ENCODE measurements at places on chromosomes 13 and 19.

- DNase-seq, result peak; percentile 97
Measured at GRCh38 chr13:30743319-30744055, 8.1 kb downstream of the ALOX5AP start.

GRCh38 chr19:2668175-2668763 is 34.2 kb downstream of the GNG7 start:
- DNase-seq, result no peak

- peak; percentile 28 for DNase-seq
Measured at GRCh38 chr13:65378943-65379519, 1851.1 kb downstream of the PCDH9 start.

DNA sequence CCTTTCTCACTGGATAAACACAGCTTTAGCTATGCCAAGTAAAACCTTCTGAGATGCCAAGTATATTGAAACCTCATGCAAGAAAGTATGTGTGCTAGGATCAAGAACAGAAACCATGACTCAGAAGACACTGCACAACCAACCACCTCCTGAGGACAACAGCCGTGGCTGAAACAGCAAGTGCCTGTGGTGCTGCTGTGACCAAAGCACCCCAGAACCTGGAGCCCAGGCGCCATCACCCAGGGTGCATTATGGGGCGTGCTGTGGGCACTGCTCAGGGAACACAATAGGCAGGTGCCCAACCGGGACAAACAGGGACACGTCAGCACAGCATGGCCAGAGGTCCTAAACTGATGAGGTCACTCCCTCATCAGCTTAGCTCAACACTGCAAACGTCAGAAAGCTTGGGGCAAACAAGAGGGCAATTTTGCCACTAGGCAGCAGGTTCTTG is 101.3 kb upstream of the SLC15A1 start:
- DNase-seq, result peak; percentile 53

GRCh38 chr13:106052200-106052767 is 483.2 kb downstream of the EFNB2 start:
- DNase-seq, result no peak

GRCh38 chr13:81686877-81687276 is 1346.0 kb upstream of the SPRY2 start:
- no peak for DNase-seq

GRCh38 chr19:3701200-3701599 is 932 bp upstream of the PIP5K1C start:
- DNase-seq, result no peak

- peak; percentile 21 for DNase-seq
Measured at GRCh38 chr19:2702170-2703076, at the start of gene GNG7. GNG7 (minus strand) TSS chr19:2702694; CDS start chr19:2520688, 182,006 bp downstream.

DNA sequence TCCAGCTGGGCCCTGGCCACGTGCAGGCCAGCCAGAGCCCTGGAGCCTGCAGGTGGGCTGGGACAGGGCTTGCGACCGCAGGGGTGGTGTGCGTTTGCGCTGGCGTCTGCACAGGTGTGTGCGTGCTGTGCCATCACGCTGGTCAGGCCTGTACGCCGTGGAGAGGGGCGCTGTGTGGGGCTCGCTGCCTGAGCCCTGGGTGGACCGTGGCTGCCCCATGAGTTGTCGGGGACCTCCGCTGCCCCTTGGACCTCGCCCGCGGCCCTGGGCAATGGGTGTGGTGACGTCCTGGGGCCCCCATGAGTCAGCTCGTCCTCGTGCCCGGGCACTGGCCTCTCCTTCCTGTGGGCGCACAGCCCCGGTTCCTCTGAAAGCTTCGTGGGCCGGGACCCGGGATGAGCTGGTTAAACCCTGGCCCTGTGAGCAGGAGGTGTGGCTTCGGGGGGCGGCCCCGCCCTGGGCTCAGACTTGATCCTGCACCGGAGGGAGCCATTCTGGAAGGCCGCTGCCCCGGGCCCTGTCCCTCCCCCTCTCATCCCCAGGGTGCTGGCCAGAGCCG is 6.8 kb downstream of the CSNK1G2 start:
- DNase-seq, result no peak

DNA sequence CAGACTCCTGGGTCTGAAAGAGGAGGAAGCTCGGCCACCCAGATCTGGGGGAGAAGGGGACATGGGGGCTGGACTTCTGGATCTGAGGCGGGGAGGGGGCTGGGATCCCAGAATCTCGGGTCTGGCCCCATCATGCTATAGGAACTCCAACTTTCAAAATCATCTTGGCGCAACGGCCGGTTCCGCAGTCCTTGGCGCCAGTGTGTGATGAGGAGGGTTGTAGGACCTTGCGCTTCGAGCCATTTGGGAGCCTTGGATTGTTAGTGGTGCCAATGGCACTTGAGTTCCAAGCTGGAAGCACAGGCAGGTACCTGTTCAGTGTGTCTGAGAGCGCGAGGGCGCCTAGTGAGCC is 324 bp downstream of the RUVBL2 start:
- DNase-seq, result no peak

DNA sequence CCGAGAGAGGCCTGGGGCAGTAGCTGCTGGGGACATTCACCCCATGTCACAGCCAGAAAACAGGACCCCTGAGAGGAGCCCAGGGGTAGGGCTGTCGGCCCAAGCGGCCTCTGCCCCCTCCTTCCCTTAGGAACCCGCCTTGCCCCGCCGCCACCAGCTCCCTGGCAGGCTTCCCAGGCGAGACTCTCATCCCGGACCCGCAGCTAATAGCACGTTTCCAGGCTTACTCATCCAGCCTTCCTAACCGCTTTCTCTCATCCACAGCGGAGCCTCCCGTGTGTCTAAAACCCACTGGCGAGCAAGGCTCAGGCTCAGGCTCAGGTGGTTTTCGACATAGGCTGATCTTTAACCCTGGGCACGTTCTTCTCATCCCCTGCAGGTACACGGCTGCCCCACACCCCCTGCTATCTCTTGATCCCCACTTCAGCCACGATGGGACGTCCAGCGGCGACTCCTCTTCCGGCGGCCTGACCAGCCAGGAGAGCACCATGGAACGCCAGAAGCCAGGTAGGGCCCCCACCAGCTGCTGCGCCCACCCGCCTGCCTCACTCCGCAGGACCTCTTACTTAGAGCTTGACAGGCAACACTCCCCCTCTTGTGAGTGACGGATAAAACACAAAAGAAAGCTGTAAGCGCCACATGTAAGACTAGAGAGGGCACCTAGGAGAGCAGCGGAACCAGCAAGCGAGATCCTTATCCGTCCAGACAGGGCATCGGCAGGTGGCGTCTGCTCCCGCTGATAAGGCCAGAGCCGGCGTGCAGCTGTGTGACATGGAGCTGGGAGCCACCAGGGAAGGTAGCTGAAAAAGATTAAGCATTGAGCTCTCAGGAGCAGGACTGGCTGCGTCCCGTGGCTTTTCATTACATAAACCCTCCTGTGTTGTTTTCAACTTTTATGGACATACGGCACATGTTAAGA is 71.3 kb downstream of the DPF1 start:
- no peak for DNase-seq

DNA sequence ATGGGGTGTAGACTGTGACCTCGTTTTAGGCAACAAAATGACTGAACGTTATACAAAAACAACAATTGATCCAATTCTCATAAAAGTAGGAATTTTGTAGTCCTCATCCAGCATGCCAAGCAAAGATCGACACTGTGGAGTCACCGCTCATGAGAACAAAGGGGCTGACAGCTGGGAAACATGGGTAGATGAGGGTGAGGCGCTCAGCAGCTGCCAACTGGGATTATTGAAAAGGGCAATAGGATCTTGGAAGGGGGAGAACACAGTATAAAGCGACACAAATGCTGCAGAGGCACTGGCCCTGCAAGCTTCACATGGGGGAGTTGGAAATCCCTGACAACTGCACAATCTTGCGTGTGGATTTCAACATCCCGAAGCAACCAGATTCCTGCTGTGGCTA is 5.4 kb upstream of the ZNF765 start:
- no peak for DNase-seq

DNA sequence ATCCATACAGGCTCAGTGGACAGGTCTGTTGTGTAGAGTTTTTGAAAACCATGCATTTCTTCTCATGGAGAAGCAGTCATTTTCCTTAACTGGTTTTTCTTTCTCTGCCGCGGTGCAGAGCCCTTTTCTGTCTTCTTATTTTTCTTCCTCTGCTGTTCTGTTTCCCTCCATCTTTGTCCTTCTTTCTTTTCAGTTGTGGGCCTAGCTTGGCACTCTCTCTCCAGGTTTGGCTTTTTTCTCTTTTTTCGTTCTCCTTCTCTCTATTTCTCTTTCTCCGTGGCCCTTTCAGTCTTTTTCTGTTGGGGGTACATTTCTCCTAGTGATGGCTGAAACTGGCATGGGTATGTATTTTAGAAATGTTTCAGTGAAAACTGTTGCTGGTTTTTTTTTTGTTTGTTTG is 24.1 kb downstream of the NFIX start:
- no peak for DNase-seq

DNA sequence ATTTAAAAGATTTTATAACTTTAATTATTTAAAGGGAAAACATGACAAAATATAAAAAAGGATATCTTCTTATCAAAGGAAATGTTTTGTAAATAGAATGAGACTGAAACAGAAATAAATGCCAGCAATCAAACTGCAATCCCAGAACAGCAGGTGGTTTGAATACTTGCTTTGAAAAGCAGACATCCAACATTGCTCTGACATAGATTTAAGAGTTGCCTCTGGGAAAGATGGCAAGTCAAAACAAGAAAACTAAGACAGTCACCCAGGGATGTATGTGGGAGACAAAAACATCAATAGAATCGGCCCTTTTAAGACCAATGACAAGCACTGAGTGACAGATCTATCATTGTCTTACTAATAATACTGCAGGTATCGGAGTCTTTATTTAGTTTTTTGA is 789.7 kb upstream of the GPC6 start:
- DNase-seq, result no peak

DNA sequence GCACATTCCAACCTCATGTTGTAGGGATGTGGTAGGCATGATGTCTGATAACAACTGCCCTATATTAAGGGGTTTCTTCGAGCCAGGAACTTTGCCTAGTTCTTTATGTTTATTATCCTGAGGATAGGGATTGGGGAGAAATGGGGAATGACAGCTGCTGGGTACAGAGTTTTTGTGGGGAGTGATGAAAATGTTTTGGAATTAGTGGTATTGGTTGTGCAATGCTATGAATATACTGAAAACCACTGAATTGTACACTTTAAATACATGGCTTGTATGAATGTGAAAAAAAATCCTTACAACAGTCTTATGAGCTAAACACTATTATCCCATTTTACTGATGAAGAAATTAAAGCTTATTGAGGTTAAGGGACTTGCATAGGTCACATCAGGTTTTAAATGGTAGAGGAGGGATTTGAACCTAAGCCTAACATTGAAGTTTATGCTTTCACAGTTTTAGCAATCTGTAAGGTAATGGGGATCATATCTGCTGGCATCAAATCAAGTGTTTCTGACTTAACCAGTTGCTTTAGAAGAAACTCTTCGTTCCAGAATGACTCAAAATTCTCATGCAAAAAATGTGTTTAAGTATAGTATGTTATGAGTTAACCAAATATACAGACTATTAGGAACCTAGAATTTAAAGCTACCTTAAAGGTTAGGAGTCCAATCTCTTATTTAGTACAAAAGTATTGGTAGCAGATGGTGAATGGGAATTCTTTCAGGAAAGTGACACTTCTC is 61.4 kb downstream of the ERCC5 start:
- no peak for DNase-seq

- no peak for DNase-seq
Measured at GRCh38 chr19:16861011-16861410, 27.8 kb upstream of the F2RL3 start.

DNA sequence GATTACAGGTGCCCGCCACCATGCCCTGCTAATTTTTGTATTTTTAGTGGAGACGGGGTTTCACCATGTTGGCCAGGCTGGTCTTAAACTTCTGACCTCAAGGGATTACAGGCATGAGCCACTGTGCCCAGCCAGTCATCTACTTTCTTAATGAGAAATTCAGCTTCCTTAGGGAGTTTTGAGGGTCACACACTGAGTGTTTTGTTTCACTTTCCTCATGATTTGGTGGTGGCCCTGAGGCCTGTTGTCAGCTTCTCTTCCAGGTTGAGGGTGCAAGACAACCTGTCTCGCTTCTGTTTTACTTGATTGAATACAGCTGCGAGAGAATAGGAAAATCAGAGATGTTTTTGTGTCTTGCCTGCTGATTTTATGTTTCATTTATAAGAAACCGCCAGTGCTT is 9.9 kb downstream of the FRY start:
- no peak for DNase-seq

DNA sequence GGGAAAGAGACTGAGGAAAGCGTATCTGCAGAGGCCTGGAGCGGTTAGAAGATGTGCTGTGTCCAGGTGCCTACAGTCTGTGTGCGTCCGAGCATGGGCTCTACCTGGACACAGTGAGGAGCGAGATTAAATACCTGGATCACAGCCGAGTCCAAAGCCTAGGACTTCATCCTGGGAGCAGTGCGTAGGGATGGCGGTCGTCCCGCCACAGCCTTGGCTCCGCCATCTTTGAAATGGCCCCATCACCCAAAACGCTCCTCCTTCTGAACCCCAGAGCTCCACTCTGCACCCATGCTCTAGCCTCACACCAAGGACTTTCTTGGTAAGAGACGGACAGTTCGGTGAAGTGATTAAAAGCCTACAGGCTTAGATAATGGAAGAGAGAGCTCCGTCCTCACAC is 19.8 kb downstream of the GP6 start:
- no peak for DNase-seq

DNA sequence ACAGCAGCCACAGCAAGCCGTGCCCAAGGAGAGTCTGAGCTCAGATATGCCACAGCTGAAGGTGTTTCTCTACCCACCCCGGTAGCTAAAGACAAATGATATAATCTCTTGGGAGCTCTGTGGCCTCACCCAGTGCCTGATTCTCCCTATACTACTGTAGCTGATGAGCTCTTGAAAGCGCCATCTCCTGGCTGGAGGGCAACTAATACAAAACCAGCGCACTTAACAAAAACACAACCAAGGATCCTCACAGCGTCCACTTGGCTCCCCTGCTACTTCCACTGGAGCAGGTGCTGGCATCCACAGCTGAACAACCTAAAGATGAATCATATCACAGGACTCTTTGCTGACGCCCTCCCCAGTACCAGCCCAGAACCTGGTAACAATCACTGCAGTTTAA is 1212.0 kb downstream of the PCDH17 start:
- no peak for DNase-seq

- peak; percentile 13 for DNase-seq
Measured at GRCh38 chr19:43595605-43595998, 332 bp downstream of the IRGQ start.
